ENCODE measurements at places on chromosomes 11 and 22.

DNA sequence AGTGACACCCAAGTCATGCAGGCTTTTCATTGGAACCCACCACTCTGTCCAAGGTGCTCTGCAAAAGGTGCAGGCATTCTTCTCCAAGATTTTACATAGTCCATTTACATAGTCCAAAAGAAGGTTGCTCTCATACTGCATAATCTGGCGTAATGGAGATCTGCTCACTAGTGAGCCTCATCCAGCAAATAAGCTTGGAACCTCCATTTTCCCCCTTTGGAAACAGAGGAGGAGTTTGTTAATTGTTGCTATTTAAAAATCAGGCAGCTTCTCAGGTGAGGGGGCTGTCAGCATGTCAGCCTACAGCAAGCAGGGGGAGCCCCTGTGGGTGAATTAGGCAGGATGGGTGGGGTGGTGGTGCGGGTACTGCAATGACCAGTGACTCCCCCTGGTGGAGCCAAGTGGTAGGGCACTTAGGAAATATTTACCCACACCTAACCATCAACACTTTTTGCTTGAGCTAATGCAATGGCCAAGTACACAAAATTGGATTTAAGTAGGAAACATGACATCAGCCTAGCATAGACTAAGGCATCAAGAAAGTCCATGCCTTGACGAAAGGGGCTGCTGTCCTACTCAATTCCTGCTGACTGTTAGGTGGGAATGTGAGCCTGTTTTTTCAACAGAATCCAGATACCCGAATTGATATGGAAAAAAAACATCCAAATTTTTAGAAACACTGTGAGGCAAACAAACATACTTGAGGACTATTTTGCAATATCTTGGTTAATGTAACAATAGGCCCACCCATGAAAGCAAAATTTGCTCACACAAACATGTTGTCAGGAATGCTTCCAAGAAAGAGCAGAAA is 64.5 kb downstream of the AMBRA1 start:
- DNase-seq: peak; percentile 74

- DNase-seq: no peak
These were observed 44.5 kb downstream of the WEE1 start for GRCh38 chr11:9617940-9618339.

- DNase-seq: no peak
These were observed 31.4 kb downstream of the FEZ1 start for GRCh38 chr11:125464666-125465065.

DNA sequence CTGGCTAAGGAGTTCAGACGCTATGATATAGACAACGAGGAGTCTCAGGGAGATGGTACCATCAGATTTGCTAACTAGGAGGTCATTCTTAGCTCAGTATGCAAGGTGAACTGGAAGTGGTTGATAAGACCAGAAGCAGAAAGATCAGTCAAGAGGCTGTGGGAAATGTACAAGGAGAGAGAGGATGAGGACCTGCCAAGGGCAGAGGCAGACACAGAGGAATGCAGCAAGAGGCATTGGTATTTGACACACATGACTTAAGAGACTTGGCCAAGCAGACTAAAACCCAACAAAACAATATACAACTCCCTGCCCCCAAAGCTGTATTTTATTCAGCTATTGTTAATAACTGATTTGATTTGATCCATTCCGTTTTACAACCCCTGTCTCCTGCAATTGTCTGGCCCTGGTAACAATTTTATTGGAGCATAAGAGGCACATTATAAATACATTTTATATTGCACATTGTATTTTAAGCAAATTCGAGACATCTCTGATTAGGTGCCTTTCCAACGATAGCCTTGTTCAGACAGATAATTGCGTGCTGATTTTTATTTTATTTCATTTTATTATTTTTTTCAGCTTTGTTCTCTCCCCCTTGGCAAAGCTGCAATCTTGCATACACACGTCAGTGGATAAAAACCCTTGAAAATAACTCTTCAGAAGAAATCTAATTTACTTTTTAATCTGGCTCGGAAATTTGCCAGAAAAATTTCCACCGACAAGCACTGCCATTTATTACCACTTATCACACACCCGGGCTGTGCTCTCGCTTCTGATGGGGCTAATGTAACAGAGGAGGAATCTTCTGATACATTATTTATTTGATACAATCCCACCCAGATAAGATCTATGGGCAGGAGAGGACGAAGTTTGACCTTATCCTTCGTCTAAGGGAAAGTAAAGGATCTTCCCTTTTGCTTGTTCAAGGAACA is 237.8 kb downstream of the NXPE2 start:
- no peak for DNase-seq

DNA sequence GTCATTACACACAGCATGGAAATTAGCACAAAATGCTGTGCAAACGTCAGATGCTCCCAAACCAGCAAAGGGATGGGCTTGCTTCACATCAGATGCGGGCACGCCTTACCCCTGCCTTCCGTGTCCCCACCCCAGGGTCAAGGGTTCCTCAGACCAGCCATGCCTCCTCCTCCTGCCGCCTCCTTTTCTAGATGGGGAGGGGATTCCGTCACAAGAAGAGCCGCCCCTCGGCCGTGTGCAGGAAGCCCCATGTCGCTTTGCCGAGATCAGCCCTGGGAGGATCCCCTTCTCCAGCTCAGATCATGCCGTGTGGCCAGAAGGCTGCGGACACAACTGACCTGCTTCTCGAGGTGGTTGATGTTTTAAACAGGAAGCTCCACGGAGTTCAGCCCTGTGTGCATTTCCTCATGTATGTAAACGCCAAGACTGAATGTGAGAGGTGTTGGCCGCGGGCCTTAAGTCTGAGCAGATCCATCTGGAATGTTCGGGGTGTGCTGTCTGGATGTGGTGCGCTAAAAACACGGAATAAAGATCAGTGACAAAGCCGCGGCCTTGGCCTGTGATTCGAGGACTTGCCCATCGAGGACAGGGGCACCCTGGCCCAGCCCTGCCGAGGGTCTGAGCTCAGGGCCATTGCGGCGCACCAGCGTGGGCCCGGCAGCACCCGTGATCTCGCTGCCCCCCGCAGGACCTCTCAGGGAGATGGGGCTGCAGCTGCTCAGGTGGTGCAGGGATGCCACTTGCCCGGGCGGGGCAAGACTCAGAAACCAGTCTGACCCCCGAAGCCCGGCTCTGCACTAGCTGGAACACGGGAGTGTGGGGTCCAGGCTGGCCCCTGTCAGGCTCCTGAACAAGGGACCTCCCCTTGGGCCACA is 412.9 kb downstream of the TBC1D22A start:
- DNase-seq: no peak

- DNase-seq: no peak
These were observed 33.6 kb upstream of the MPPED2 start for GRCh38 chr11:30619767-30620166.

DNA sequence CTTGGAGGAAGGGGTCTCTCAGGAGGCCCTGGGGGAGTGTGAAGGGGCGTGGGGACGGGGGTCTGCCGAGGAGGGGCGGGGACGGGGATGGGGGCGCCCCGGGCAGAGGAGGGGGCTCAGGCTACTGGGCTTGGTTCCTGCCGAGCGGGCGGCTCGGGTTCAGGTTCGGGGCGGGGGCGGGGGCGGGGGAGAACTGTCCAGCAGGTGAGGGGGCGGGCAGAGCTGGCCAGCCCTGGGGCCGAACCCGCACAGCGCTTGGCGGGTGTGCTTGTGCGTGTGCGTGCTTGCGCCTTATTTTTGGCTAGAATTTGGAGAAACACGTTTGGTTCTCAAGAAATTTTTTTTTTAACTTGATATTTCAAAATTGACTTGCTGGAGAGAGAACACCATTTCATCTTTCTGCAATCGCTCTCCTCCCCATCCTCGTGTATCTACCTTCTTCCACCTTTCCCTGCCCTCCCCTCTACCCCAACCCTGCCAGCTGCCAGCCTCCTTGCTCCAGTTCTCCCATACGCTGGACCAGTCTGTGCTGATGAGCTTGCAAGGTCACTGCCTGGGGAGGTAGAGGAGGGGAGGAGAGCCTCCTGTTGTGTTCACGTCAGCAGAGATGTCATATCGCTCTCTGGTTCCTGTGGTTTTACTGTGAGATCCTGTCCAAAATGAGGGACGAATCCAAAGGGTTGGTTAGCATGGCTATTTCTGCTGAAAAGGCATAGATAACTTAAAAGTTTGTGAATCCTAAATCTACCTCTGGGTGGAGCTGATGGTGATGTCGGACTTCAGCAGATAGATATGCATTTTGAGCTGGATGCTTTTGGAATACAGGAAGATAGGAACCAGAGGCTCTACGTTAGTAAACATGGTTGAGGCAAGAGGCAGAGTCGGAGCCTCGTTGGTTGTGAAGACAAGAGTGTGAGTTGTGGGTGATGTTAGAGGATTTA is 668 bp downstream of the MADD start:
- DNase-seq: peak; percentile 21

DNA sequence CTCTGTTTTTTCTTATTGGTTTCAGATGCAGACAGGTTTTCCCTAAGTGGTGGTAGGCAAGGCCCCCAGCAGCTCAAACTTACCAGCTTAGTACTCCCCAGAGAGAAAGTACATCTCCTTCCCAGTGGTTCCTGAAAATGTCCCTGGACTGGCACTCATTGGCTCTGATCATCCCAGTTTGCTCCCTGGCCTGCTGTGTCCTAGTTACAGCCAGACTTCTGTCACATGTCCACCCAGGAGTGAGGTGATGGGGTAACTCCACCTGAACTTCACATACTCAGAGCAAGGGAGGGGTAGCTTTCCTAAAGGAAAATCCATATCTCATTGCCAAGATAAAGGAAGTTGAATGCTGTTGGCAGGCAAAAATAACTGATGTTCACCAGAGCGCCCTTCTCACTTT is 237.0 kb upstream of the MPPED2 start:
- DNase-seq: no peak

GRCh38 chr11:110812086-110812733 is 100.0 kb upstream of the ARHGAP20 start:
- no peak for DNase-seq

- DNase-seq: no peak
These were observed 89.4 kb upstream of the THY1 start for GRCh38 chr11:119512369-119512768.

GRCh38 chr11:64900263-64900678 is 16.7 kb downstream of the ATG2A start:
- no peak for DNase-seq

DNA sequence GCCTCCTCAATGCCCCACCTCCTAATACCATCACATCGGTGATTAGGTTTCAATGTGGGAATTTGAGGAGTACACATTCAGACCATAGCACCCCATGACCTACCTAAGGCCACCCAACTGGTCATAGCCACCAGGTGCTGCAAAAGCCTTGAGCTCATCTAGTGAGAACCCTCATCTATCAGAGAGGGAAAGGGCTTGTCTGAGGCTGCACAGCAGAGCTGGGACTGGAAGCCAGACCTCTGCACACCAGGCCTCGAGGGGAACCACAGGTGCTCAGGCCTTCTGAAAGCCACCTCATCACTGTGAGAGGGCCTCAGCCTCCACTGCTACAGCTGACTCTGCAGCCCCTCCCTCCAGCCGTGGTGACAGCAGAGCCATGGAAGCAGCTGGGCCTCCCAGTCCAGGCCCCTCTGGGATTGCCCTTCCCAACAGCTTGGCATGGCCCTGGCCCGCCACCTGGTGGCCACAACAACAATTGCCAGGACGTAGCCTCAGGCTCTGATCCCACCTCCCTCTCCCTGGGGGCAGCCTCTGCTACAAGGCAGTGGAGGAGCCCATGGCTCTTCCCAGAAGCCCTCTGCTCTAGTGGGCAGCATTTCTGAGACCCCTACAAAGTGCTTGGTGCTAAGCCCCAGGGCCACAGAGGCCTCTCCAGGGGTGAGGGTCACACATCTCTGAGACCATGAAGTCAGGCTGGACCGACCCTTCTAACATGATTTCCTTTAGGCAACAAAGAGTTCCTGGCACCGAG is 41.0 kb upstream of the PRDM11 start:
- DNase-seq: peak; percentile 87

GRCh38 chr11:123249354-123249753 is 54.3 kb upstream of the CLMP start:
- DNase-seq: no peak

DNA sequence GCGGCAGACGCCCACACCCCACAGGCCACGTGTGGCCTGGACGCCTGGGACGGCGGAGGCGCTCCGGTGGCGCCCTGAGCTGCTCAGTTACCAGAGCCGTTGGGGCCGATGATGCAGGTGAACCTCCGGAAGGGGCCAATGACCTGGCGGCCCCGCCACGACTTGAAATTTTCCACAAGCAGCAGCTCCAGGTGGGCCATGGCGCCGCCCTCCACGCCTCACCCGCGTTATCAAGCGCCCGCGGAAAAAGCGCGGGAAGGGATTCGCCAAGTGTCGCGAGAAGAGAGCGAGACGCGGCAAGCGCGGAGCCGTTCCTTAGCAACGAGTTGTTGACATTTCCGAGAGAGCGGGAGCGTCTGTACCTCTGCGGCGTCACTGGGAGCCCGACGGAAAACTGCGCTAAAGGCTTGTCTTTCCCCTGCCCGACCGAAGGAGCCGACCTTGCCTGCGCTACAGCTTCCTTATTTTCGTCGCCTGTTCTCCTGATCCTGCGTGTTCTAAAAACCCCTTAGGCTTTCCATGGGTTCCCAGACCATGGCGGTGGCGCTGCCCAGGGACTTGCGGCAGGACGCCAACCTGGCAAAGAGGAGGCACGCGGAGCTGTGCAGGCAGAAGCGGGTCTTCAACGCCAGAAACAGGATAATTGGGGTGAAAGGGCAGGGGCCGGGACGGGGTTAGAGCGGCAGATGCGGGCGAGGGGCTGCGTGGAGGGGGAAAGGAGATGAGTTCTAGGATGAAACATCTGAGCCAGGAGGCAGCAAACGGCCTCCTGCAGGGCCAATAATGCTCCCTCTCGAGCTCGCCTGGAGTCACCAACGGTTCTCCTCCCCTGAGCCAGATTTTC is at the start of the genes RIBC2 and SMC1B:
RIBC2 (plus strand) TSS at position 326 of the 844 bp plus-strand sequence; CDS start at position 520, 194 bp downstream.
SMC1B (minus strand) TSS at position 232 of the 844 bp plus-strand sequence; CDS start at position 200, 32 bp downstream.
- DNase-seq: peak; percentile 81

- DNase-seq: no peak
These were observed 6.2 kb upstream of the RAB1B start for GRCh38 chr11:66262191-66262590.

- DNase-seq: no peak
These were observed 39.5 kb downstream of the CDKN1C start for GRCh38 chr11:2846056-2846455.

GRCh38 chr11:131190446-131190845 is 180.0 kb upstream of the NTM start:
- no peak for DNase-seq

GRCh38 chr11:134226806-134227325 is 2.4 kb downstream of the VPS26B start:
- no peak for DNase-seq

- DNase-seq: no peak
These were observed 79.6 kb downstream of the PHF21B start for GRCh38 chr22:44930016-44930710.

Data from endothelial cell (in vitro differentiated cells).